HepG2 (cell line): ENCODE measurements at places on chromosomes 3 and 15. TPM values are rescaled to one million over a fixed set of nuclear protein-coding genes. Genes with fewer than 3 reads are reported as not detected.

The U2SURP gene
- total RNA-seq: 173 and 250 TPM in 2 replicates

GRCh38 chr3:192187485-192188051, 539.8 kb downstream of the FGF12 start:
- H3K27ac ChIP-seq: no peak overlapping the region
- no peak for DNase-seq
- no peaks in the 10 kb centered on the region; the same call in 1 of the 2 replicates for H3K27me3 ChIP-seq
- no peaks in the 10 kb centered on the region for H3K4me1 ChIP-seq
- H3K36me3 ChIP-seq: no peaks in the 10 kb centered on the region

GRCh38 chr15:38225381-38225780, 27.3 kb upstream of the SPRED1 start:
- H3K27ac ChIP-seq: no peak overlapping the region
- no peaks in the 10 kb centered on the region for H3K36me3 ChIP-seq
- no peak overlapping the region for H3K4me3 ChIP-seq
- no peak for DNase-seq
- no peaks in the 10 kb centered on the region for H3K4me1 ChIP-seq
- 0 out of 3 replicates have a peak, but pooled peaks cover 1% of the 10 kb centered on the region for H3K27me3 ChIP-seq

DNA sequence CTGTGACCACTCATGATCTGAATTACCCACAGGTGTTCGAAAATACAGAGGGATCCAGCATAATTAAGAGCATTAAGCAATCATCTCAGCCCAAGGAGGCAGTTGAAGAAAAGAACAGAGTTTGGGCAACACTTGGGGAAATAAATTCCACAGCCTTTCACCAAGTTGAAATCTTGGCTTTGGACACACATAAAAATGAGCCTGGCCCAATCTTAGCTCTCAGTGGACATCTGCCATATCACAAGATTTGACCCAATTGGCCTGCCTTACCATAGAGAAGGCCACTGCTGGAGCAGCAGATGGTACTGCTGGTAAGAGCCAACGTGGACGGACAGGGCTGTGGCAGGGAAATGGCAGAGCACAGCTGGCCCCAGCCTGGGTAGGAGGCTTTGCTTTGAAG, 13.0 kb downstream of the FOXP1 start:
- peaks cover 53% of the 10 kb centered on the region for H3K36me3 ChIP-seq
- H3K4me3 ChIP-seq: no peak overlapping the region
- no peaks in the 10 kb centered on the region for H3K27me3 ChIP-seq
- DNase-seq: no peak
- peaks cover 24% of the 10 kb centered on the region for H3K4me1 ChIP-seq
- H3K27ac ChIP-seq: no peak overlapping the region

DNA sequence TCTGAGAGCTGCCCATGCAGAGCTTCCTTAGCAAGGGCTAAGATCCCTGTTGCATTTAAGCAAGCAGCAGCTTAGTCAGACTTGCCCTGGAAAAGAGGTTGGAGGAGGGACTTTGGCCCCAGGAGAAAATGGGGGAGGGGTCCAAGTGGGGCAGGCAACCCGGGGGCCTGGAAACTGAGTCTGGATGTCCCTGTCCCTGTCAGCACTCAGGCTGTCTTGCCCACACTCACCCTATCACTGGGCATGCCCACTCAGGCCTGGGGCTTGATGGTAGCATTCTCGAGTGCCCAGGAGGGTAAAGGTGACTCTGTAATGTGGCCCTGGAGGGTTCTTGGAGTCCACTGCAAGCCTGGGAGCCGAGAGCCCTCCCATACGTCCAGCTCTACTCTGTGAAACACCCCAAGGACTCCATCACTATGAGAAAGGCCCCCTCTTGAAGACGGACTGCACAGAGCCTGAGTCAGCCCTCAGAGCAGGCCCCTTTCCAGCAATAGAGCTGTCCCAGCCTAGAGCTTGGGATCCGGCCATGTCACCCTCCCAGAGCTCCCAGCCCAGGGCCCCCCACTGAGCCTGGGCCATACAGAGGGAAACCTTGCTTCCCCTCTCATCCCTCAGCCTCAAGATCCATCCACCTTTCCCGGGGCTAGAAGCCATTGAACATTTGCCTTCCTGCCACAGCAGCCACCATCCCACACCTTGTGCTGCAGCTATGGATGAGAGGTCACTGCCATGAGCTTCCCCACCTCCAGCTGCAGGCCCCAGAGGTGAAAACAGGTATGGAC, 13.4 kb downstream of the MYL3 start:
- H3K27ac ChIP-seq: no peak overlapping the region
- no peak for DNase-seq
- H3K4me3 ChIP-seq: no peak overlapping the region
- no peaks in the 10 kb centered on the region for H3K36me3 ChIP-seq

- H3K36me3 ChIP-seq: no peaks in the 10 kb centered on the region
- peak; percentile 31 for DNase-seq
- no peaks in the 10 kb centered on the region; the same call in 1 of the 2 replicates for H3K27me3 ChIP-seq
- H3K4me1 ChIP-seq: no peaks in the 10 kb centered on the region
- H3K27ac ChIP-seq: no peak overlapping the region
Measured at GRCh38 chr15:81480645-81481053, 106.6 kb upstream of the TMC3 start.
